SJCRH30 (cell line): ENCODE measurements at places on chromosomes 2 and 18. TPM values are rescaled to one million over a fixed set of nuclear protein-coding genes. Genes with fewer than 3 reads are reported as not detected.

DNA sequence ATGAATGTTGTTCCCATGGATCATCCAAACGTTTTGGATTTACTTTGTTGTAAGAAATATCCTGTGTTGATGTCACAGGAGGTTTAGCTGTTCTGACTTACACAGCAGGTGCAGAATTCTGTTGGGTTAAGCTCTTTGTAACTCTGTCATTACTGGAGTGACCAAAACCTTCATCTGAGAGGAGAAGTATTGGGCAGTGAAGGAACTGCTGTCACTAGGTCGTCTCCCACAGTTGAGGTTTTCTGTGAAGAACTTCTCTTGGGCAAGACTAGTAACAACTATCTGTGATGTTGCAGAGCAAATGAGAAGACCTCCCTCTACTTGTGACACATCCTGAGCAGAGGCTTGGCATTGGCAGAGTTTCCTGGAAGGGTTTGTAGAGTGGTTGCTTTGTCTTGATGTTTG is 2.9 kb downstream of the SPTBN1 start:
- DNase-seq, result peak; percentile 48

DNA sequence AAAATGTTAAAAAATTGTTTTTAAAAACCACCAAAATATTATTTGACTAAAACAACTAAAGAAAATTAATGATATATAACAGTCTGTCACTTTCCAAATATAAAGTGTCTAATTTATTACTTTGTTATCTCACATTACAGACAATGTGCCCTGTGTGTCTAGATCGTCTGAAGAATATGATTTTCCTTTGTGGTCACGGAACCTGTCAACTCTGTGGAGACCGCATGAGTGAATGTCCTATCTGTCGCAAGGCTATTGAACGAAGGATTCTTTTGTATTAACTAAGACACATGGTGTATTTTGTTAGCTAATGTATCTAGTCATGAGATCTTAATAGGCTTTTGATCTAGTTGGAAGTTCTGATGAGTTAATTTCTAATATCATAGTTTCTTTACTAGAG is 123.8 kb downstream of the MIB1 start:
- no peak for DNase-seq

- no peak for DNase-seq
Observed at GRCh38 chr2:234422273-234422732, 74.6 kb downstream of the ARL4C start.

- DNase-seq, result no peak
Observed at GRCh38 chr2:64742678-64743077, 89.0 kb upstream of the SERTAD2 start.

DNA sequence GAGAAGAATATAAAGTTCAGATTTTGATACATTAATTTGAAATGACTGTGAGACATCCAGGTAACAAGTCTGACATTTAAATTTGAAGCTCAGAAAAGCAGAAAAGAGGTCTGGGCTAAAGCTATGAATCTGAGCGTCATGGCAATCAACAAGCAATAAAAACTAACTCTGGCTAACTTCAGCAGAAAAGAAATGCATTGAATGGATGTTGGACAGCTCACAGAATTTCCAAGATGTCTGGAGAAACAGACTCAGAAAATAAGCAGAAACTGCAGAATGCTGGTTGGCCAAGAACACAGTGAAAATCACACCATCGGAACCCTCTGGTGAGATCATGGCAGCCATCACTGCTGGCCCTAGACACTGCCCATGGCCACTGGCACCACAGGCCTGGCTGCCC is 366.6 kb downstream of the METTL4 start:
- no peak for DNase-seq

DNA sequence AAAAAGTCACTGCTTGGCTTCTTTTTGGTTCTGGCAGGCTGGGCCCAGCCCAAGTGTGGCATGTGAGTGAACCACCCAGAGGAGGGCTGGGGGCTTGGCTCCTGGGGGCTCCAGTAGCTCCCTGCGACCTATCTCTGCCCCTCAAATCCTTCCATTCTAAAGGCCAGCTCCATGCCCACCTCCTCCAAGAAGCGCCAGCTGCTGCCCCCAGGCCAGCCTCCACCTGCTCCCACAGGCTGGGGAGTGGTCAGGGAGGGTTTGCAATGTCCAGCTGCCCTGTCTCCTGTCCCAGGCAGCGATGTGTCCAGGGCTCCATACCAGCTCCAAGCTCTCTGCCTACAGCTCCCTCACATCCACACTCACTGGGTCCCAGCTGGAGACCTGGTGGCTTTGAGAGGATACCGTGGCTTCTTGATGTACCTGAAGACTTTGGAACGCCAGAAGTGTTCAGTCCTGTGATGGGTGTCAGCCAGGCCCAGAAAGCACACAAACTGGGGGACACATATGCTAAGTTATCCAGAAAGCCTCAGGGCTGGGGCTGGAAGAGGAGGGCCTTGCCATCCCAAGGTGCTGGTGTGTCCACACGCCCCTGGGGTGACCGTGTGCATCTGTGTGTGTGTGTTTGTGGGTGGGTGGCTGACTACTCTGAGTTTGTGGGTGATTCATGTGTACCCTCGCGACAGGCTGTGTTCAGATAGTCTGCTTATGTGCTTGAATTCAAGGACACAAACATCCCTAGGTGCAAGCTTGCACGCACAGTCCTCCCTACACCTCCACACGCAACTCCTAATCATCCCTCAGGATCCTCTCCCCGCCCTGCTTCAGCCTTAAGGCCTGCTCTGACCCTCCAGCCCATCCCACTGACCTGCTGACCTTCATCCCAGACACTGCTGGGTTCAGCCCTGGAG is 33.4 kb downstream of the ZFP36L2 start:
- DNase-seq, result no peak

- DNase-seq, result no peak
Observed at GRCh38 chr2:212708355-212708754, 169.8 kb upstream of the ERBB4 start.

- no peak for DNase-seq
Observed at GRCh38 chr2:14843507-14844204, 211.1 kb downstream of the LRATD1 start.

GRCh38 chr2:181258720-181259119 is 198.5 kb upstream of the ITGA4 start:
- no peak for DNase-seq

DNA sequence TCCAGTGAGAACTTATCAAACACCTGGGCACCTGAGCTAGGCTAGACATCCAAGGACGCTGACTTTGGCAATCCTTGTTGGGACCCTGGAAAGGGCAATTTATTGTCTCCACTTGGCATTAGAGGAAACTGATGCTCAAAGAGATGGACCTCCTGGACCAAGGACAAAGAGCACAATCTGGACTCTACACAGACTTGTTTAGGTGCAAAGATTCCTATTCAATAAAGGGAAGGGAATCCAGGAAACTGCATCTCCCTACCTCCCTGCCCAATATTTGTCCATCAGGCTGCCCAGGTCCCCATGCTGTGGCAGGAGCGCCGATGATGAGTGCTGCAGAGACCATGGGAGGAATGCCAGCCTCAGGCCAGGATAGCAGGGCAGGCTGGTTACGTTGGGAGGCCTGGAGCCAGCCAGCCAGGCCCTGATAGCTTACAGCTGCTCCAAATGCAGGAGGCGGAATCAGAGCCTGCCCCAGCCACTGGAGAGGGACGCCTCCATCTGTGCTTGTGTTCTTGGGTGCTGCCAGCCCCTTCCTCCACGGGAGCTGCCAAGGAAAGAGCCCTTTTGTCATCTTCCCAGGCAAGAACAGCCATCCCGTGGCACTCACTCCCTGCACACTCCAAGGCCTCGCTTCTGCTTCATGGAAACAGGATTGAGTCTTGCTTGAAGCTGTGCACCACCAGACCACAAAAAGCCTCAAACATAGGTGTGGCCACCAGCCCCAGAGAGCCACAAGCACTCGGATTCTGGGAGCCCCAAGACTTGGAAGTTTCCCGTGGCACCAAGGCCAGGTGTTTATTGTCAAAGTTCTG is 60.0 kb downstream of the HS1BP3 start:
- DNase-seq, result peak; percentile 43

GRCh38 chr2:120887320-120887697 is 151.6 kb downstream of the GLI2 start:
- no peak for DNase-seq

DNA sequence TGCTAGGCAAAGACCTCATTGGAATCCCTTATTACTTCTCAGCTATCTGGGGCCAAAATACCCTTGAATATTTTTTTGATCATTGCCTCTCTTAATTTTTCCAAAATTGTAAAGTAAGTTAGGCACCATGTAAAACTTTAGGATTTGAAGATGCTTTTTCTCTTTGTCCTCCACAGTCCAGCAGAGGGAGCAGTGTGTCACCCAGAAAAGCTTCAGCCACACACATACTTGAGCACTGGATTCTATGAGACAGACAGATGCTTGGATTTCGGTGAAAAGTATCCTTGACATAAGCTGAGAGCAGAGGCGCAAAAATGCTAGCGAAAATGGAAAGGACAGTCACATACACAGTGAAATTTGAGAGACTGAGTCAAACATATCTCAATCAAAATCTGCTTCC is 74.7 kb upstream of the KCNJ3 start:
- peak; percentile 51 for DNase-seq

- no peak for DNase-seq
Observed at GRCh38 chr2:160650196-160651118, 156.8 kb upstream of the RBMS1 start.

DNA sequence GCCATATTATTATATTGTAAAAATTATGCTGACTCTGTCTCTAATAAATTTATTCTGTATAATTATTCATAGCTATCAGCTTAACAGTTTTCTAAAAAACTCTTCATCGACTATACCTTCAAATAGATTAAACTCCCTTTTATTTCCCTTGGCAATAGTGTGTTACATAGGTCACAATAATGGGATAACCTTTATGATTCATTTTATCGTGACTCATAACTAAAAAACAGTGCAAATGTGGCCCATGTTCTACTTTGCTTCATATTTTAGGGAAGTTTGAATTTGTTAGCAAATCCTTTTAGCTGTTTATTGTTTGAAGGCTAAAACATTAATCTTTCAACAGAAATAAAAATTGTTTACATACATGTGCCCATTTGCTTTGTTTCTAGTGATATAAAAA is 783.2 kb upstream of the CDH2 start:
- DNase-seq, result no peak

- DNase-seq, result no peak
Observed at GRCh38 chr2:187502467-187502866, 51.8 kb downstream of the TFPI start.

DNA sequence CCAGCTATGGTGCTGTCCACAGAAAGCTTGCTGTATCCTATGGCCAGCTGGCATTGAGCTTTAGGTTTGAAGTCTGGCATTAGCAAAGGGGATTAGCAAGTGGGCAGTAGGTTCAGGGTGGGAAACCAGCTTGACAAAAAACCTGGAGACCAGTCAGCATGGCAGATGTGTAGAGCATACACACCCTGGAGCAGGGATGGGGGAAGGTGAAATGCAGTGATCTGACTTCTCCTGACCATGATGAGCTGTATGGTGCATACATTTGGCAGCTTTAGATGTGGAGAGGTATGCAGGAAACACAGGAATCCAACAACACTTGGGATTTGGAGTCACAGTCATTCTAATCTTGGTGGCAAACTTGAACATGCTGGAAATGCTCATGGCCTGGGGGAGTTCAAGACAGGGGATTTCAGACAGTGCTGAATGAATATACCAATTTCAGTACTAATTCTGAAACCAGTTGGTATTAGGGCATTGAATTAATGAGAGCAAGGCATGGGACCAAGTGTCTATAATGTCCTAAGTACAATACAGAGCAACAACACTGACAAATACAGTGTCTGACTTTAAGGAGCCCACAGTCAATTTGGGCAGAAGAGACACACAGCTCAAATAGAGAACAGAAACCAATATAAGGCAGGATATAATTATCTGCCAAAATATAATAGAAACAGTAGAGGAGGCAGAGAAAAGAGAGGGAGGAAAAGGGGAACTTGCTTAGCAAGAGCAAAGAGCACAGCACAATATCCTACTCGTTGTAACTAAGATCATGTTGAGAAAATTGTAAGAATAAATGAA is 11.8 kb downstream of the ARHGAP15 start:
- DNase-seq, result no peak

DNA sequence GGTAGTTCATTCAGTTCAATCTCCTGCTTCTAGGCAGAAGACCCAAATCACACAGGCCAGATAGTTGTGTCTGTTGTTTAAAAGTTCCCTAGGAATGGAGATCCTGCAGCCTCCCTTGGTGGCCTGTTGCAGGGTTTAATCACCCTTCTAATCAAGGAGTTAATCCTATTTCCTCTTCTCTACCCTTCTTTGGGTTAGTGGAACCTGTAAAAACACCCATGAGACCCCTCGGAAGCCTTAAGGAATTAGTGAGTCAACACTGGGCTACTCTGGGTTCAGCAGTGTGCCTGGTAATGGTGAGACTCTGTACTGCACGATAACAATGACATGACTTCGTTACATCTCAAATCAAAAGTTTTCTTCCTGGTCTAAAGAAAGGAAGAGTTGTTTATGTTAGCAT is 217.6 kb upstream of the NRP2 start:
- peak; percentile 61 for DNase-seq

DNA sequence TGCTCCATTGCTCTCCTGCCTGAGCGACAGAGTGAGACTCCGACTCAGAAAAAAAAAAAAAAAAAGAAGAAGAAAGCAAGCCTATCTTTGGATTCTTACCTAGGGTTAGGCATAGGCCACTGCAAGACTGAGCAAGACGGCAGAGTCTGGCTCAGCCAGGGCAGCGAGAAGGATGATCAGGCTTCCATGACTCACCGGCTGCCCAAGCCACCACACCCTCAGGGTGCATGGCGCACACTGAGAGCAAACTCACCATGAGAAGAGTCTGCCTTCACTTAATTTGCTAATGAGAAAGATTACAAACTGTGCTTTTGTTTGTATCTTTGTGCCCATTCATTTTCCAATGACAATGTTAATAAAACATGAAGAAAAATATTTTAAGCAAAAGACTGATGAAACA is 8.2 kb downstream of the FAM110C start:
- no peak for DNase-seq

GRCh38 chr2:145759228-145759915 is 1239.5 kb upstream of the ZEB2 start:
- DNase-seq, result no peak

GRCh38 chr2:119010336-119010735 is 68.3 kb downstream of the MARCO start:
- no peak for DNase-seq

- no peak for DNase-seq
Observed at GRCh38 chr2:168729455-168729854, 73.0 kb upstream of the NOSTRIN start.

GRCh38 chr2:152395103-152395502 is 60.1 kb downstream of the FMNL2 start:
- DNase-seq, result no peak

The GATA6 gene
- 0.69 and 1.1 TPM in 2 replicates for total RNA-seq

The SULT1C3 gene
- total RNA-seq, result not detected in 2 replicates

The TSPYL6 gene
- total RNA-seq, result 0.03 and 0.10 TPM in 2 replicates

The ALK gene
- total RNA-seq, result 56.4 and 59.6 TPM in 2 replicates

The TANC1 gene
- total RNA-seq, result 13.5 and 15.1 TPM in 2 replicates

The DNER gene
- 0.15 and 0.18 TPM in 2 replicates for total RNA-seq

The ATP9B gene
- 10.0 and 12.5 TPM in 2 replicates for total RNA-seq

The GYPC gene
- 25.8 and 26.1 TPM in 2 replicates for total RNA-seq

The AQP4 gene
- total RNA-seq, result 0.26 and 0.43 TPM in 2 replicates

The GPR39 gene
- 0.16 TPM in 1 of 2 replicates, not detected in the other for total RNA-seq
